ENCODE measurements at places on chromosomes 1 and 21.

- no peak for DNase-seq
Observed at GRCh38 chr1:924656-925560, 1.2 kb downstream of the SAMD11 start.

DNA sequence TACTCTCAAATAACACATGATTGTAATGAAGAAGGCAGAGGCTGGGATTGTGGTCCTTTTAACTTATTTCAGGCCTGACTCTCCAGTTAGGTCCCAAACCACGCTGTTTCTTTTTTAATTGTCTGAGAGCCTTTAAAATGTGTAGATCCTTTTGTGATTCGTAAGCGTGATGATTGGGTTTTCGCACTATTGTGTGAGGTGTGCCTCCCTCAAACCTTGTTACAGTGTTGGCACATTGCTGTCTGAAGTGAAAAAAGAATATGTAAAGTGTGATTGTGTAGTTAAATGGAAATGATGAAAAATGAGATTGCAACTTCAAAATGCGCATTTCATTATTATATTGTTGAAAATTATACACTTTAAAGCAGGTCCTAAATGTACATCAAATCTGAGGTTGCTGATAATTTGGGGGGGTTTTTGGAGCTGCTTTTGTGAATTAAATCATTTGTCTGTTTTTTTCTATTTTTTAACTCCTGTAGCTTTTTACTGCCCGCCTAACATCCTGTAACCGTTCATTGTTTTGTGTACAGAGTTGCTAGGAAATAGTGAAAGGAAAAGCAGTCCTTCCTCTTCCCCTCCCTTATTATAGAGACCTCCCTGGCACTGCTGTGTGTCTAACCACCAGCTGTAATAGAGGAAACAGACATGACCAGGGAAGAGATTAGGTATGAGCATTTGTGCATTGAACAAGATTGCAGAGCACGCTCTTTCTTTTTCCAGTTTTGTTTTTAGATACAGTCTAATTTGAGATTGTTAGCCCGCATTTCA is 43.3 kb downstream of the IARS2 start:
- peak; percentile 12 for DNase-seq

DNA sequence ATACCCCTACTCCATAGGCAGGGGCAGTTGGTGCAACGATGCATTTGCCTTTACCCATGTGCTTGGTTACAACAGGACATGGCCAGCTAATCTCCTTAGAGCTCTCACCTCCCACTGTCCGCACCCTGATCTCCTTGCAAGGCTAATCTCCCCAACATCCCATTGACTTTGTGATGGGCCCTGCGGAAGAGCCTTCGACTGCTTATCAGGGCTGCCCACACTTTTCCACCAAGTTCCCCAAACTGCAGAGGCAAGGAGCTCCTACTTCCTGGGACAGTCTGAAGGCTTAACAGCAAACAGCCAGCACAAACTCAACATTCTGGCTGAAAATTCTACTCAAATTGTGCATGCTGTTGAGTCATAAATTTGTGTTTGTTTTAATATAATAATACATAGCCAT is 36.0 kb downstream of the C1orf94 start:
- no peak for DNase-seq

GRCh38 chr1:52669696-52670095 is 28.5 kb downstream of the COA7 start:
- DNase-seq = no peak

GRCh38 chr1:17513131-17513530 is 26.4 kb upstream of the ARHGEF10L start:
- DNase-seq = no peak

DNA sequence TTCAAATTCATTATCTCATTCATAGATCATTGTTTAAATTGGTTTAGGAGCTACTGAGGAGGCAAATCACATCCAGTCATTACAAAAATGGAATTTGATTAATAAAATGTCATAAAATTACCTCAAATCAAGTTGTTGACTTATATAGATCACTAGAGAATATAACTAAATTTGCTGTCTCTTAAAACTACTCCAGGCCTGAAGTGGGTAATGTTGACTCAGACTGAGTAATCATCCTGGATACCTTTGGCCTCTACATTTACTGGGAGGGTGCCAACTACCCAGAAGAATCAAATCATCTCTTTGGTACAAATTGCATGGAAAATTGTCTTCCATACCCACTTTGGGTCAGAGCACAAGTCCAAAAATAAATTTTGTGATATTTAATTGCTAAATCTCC is 191.2 kb upstream of the GREM2 start:
- no peak for DNase-seq

- no peak for DNase-seq
Observed at GRCh38 chr1:234907208-234907939, 221.3 kb downstream of the TOMM20 start.

DNA sequence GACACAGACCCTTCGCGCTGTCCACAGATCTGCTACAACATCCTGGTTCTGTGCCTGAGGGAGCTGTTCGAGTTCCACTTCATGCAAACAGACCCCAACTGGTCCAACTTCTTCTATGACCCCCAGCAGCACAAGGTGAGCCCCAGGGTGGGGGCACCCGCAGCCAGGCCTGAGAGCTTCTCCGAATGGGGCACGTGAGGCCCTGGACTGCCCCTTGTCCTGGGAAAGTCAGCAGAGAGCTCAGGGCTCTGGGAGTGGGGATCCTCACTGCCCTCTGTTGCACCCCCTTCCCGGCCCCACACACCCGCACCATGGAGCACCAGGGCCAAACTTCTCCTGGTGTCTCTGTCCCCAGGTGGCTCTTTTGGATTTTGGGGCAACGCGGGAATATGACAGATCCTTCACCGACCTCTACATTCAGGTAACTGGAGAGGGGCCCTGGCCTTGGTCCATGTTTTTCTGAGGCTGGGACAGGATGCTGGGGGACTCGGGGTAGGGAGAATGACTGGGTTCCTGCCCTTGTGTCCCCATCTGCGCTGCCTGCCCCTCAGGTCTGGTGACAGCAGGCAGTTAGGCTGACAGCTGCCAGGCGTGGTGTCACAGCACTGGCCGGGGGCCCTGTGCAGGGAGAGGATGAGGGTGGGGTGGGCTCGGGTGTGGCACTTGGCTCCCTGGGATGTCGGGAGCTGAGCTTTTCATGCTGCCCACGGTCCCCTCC is 44.6 kb downstream of the COQ8A start:
- DNase-seq = no peak

- DNase-seq = no peak
Observed at GRCh38 chr1:227357927-227358302, 39.6 kb upstream of the CDC42BPA start.

- peak; percentile 86 for DNase-seq
Observed at GRCh38 chr1:61056573-61057439, 25.6 kb upstream of the NFIA start.

GRCh38 chr1:112923234-112923958 is 32.6 kb downstream of the SLC16A1 start:
- no peak for DNase-seq

GRCh38 chr21:31011412-31011811 is 26.9 kb downstream of the KRTAP19-8 start:
- DNase-seq = no peak

DNA sequence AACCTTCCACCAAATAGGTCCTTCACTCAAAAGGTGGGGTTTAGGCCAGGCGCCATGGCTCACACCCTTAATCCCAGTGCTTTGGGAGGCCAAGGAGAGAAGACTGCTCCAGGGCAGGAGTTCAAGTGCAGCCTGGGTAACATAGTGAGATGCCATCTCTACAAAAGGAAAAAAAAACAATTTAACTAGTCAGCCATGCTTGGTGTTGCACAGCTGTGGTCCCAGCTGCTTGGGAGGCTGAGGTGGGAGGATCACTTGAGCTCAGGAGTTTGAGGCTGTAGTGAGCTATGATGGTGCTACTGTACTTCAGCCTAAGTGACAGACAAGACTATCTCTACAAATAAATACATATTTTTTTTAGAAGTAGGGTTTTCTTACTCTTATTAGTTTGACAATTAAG is 617.5 kb downstream of the KIF26B start:
- DNase-seq = no peak

GRCh38 chr1:64715186-64715585 is 29.7 kb upstream of the RAVER2 start:
- DNase-seq = no peak

- no peak for DNase-seq
Observed at GRCh38 chr1:230243146-230243545, 176.1 kb downstream of the GALNT2 start.

- DNase-seq = no peak
Observed at GRCh38 chr1:234520908-234521817, 42.2 kb upstream of the TARBP1 start.
